ENCODE measurements at places on chromosomes 1 and 21.
A peak's percentile ranks its signal among the peaks of the same experiment; 100 is the strongest.

GRCh38 chr1:231106347-231106746 is 55.5 kb upstream of the TRIM67 start:
- peak; percentile 83 for DNase-seq

DNA sequence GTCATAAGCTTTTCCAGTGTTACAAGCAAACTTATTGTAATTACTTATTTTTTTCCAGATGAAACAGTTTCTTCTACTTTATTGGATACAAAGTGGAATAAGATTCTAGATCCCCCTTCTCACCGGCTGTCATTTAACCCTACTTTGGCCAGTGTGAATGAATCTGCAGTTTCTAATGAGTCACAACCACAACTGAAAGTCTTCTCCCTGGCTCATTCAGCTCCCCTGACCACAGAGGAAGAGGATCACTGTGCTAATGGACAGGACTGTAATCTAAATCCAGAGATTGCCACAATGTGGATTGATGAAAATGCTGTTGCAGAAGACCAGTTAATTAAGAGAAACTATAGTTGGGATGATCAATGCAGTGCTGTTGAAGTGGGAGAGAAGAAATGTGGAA is 95.5 kb downstream of the ZFYVE9 start:
- DNase-seq, result no peak

GRCh38 chr1:205583461-205584130 is 48.2 kb downstream of the ELK4 start:
- no peak for DNase-seq

- DNase-seq, result no peak
Observed at GRCh38 chr1:100360790-100361510, 8.6 kb downstream of the CDC14A start.

DNA sequence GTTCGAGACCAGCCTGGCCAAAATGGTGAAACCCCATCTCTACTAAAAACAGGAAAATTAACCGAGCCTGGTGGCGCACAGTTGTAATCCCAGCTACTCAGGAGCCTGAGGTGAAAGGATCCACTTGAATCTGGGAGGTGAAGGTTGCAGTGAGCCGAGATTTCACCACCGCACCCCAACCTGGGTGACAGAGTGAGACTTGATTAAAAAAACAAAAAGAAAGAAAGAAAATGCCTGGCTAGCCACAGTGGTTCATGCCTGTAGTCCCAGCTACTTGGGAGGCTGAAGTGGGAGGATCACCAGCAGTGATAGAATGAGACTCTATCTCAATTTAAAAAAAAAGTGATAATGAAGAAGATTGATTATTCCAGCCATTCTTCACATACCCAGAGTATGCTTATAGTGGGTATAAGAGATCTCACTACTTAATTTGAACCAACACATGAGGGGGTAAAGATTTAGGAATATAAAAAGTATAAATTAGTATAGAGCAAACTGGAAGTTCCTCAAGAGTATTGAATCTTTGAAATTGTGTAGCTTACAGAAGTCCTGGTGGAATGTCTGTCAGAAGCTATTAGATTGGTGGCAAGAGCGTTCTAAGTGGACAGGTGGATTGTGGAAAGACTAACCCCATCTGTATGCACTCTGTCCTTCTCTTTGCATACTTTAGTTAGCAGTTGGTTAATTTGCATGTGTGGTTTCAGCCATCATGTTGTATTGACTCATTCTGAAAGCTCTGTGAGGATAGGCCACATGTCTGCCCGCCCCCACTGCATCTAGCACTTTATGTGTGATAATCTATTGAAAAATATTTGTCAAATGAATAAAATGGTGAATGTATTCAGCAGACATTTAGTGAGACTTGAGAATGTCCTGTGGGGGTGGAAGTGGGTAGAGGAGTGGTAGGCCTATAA is 25.0 kb downstream of the RLF start:
- DNase-seq, result peak; percentile 49

- DNase-seq, result no peak
Observed at GRCh38 chr1:225768662-225769426, 8.8 kb upstream of the SRP9 start.

- no peak for DNase-seq
Observed at GRCh38 chr1:40844079-40844478, 18.1 kb downstream of the CITED4 start.

DNA sequence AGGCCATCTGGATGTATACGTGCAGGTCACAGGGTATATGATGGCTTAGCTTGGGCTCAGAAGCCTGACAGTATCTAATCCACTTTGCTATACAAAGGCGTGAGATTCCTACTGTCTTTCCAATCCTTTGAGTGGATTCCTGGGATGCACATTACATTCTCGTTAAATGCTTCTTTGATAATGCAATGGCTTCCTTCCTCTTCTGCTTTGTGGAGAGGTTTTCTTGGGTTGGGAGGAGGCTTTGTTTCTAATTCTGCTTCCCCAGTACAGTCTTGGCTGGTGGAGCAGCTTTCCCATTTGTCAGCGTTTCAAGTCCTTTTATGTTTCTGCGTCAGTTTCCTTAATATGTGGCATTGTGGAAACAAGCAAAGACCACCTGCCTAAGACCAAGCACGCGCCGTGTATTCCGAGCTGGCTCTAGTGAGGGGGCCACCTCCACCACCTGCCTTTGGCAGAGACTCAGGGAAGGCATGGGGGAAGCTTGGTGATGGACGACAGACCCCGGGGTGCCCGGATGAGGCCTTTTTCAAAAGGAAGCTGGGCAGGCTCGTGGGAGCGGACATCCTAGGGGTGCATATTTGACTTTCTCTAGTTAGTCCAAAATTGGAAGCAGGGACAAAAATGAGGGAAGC is 72.7 kb downstream of the WDR4 start:
- no peak for DNase-seq

DNA sequence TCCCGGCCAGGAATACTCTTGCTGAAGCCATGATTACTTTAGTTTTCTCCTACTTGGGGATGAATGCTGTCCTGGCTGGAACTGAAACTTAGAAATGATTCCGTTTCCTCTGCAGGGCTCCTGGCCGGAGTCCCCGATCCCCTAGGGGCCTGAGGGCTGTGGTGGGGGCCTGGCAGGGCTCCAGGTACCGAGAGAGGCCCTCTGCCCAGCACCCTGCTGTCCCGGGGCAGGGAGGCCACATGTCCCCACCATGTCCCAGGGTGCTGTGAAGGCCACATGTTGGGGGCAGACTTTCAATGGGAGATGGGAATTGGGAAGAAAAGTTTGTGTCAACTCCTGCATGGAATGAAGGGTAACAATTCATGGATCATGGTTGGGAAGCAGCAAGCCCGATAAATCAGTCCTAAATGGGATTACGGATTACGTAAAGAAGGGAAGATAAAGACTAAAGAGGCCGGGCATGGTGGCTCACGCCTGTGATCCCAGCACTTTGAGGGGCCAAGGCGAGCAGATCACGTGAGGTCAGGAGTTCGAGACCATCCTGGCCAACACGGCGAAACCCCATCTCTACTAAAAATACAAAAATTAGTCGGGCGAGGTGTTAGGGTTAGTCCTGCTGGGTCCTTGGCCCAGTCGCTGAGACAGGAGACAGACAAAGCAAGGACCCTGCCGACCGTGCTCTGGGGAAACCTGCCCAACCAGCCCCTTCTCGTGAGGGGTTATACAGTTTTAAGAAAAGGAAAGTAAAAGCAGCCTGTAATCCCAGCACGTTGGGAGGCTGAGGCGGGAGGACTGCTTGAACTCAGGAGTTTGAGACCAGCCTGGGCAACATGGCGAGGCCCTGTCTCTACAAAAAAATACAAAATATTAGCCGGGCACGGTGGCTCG is 37.6 kb downstream of the MORN1 start:
- DNase-seq, result no peak

- no peak for DNase-seq
Observed at GRCh38 chr1:155000411-155000725, 2.2 kb upstream of the ZBTB7B start.

DNA sequence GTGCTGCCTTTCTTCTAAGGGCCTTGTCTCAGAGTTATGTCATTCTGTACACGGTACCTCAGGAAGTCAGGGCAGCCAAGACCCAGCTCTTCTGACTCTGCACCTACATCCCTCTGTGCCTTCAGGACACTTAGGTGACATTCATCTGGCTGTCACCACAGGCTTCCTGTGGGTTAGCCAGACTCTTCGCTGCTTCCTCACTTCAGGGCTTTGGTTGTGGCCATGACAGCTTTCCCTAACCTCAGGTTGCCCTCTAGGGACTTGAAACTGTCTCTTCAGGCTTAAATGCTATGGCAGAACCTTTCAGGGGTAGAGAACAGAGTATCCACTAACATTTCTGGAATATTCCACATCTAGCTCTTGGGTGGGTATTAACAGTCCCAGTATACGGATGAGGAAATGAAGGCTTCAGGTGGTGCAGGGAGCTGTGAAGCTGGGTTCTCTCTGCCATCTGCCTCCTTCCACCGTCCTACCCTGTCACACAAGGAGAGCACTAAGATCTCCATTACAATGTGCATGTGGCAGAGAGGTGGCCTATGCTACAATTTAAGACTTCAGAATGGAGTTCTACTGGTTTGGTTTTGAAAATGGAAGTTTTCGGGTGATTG is 9.9 kb downstream of the TSSK3 start:
- DNase-seq, result no peak

DNA sequence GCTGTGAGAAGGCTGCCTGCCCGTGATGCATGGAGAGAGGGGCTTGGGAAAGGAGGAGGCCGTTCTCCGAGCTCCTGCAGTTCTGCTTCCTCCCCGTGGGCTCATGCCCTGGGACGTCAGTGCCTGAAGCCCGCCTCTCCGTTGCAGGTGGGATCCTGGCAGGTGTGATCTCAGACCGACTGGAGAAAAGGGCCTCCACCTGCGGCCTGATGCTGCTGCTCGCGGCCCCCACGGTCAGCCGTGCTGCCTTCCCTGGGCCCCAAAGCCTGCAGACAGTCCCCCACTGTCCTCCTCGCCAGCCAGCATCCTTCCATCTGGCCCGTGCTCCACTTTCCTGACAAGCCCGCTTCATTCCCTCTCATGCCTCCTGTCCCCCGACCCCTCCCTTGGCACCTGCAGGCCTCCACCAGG is 50.9 kb downstream of the SLC37A1 start:
- no peak for DNase-seq

DNA sequence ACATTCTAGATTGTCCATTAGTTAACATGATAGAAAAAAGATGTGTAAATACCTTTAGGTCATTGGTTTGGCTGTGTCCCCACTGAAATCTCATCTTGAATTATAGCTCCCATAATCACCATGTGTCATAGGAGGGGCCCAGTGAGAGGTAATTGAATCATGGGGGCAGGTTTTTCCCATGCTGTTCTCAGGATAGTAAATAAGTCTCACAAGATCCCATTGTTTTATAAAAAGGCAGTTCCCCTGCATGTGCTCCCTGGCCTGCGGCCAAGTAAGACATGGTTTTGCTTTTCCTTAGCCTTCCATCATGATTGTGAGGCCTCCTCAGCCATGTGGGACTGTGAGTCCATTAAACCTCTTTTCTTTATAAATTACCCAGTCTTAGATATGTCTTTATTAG is 32.5 kb upstream of the SLC44A5 start:
- no peak for DNase-seq

DNA sequence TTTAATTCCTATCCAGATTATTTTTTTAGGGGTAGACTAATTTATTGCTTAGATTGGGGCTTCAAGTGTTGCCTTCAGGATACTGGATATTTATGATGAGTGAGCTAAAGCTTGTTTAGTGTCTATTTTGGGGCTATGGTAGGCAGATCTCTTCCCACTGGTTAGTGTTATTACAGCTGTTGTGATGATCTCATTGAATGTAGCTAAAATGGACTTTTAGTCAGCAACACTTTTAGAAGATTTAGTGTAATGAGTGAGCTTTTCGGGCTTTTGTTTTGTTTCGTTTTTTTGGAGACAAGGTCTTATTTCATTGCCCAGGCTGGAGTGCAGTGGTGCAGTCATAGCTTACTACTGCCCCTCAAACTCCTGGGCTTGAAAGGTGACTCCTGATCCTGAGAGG is 14.2 kb downstream of the THRAP3 start:
- no peak for DNase-seq

DNA sequence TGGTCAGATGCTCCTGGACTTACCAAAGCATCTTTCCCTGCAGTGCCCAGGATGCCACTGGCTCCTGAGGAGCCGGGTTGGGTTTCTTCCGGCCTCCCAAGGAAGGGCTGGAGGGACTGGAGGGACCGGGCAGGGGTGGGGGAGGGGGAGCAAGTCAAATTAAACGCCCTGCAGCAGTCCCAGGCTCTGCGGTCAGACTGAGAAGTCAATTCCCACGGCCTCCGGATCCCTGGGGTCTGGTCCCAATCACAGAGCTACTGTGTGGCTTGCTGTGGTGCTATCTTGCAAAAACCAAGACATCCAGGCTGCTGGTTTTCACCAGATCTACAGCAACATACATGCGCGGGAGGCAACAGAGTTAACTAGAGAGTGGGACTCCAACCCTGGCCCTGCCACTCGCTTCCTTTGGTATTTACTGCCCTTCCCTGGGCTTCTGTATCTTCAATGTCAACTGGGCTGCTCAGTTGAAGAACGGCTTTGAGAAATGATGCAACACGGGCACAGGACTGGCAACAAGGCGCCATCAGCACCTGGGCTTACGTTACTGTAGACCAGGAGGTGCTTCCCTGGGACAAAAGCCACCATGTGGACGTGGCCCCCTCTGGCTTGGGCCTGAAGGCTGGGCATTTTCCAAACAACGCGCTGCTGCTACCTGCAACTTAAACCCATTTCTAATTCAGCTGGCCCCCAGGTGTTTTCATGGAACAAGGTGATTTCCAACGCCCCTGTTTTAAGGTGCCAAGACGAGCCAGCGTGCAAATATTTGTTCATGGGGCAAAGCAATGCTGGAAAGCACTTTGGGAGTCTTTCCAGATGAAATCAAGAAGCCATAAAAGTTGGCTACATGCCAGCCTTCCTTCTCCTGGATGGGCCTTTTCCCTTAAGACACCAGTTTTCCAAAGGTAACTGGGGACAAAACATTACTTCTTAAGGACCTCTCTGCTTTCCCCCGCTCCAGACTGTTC is 11.5 kb downstream of the RCC2 start:
- no peak for DNase-seq

GRCh38 chr1:213539464-213539863 is 448.3 kb upstream of the PROX1 start:
- DNase-seq, result no peak

GRCh38 chr21:42222386-42222785 is 3.4 kb downstream of the ABCG1 start:
- DNase-seq, result no peak

DNA sequence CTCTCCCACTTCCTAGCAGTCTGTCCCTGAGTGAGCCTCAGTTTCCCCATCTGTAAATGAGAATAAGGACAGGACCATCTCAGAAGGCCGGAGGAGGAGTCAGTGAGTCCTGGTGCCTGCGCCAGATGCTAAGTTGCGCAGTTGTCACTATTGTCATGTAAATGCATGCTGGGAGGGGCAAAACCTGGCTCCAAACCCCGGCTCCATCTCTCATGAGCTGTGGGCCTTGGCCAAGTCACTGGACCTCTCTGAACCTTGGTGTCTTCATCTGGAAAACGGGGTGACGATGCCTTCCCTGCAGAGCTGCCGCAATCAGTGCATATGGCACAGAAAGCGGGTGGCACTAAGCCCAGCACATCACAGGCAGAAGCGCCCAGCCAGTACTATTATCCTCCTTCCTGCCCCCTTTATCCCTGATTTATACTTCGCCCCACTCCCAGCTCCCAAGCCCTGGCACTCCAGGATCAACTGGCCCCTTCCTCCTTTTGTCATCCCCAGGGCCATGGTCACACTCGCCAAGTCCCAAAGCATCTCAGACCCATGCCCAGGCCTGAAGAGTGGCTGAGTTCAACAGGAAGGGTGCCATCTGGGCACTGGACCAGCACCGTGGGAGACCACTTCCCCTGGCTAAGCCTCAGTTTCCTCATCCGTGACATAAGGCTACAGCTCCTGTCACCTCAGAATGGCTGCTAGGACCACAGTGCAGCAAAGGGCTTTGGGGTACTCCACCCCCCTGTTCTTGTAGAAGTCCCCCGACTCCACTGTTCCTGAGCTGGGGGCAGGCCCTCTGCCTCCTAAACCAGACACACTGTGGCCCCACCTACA is 4.3 kb upstream of the PLEKHG5 start:
- no peak for DNase-seq

Data from muscle of back (tissue), 13 donors.